ENCODE measurements at places on chromosomes 2 and 18.

- DNase-seq: peak; percentile 20
Measured at GRCh38 chr2:216017365-216017764, 4.0 kb upstream of the MREG start.

DNA sequence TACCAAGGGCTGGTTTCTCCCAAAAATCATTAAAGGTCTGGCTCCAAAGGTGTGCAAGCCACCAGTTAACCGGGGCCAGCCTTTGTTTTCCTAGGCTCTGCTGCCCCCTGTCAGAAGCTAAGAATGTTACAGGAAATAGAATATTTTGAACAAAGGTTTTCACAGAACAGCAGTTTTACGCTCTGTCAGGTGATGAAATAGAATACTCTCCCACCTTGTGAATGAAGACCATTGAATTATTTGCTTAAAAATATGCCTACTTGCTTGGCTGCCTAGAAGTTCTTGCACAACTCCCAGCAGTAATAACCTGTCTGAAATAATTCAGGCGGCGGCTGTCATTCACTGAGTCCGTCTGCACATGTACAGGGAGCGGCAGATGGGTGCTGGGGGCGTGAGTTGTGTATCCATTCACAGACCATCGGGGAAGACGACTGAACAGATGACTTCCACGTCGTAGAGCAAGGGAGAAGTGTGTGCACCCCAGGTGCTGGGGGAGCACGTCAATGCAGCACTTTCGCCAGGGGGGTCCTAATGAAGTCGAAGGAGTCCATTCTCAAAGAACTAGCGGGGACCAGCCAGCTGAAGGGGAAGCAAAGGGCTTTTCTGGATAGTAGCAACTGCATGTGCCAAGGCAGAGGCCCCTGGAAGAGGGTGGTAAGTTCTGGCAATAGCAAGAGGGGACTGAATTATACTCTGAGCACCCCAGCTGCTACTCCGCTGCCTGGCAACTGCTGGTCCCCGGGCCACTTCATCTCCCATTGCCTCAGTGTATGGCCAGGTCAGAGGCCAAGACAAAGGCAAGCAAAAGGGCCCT, 56.1 kb downstream of the SF3B1 start:
- DNase-seq: peak; percentile 14

GRCh38 chr2:40093021-40093675, 314.1 kb upstream of the THUMPD2 start:
- DNase-seq: peak; percentile 42

- DNase-seq: no peak
Measured at GRCh38 chr2:41197781-41198180, 745.9 kb upstream of the SLC8A1 start.

- DNase-seq: no peak
Measured at GRCh38 chr2:46284260-46284659, 12.9 kb upstream of the EPAS1 start.

DNA sequence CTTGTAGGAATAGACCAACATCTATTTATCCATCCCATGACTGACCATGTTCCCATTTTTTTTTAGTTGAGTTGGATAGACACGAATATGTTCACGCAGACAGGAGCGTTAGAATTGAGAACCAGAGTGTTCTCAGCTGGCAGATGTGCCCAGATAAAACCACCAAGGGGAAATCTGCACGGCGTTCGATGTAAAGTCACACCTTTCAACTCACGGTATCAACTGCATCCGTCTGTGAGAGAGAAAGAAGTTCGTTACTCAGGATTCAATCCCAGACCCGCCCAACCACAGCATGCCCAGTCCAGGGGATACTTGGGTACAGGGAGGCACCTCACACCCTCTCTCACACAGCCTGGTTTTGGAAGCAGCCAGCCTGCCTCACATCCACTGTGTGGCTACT, 26.1 kb downstream of the MAL start:
- no peak for DNase-seq

DNA sequence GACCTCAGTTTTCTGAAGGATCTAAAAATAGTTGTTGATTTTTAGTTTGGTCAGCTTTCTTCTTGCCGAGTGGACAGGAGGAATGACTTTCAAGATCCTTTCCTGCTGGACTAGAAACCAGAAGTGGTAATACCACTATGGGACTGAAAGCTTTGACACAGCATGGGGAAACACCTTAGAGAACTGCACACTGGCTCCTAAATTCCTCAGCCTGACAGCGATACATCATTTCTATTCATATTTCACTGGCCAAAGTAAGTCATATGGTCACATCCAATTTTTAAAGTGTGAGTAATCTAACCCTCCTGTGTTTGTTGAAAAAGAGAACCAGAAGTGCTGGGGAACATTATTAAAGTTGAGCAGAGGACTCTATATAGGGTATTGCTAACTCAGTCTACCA, 244.7 kb upstream of the MMADHC start:
- no peak for DNase-seq

- no peak for DNase-seq
Measured at GRCh38 chr2:190659553-190659952, 10.7 kb downstream of the NAB1 start.

- no peak for DNase-seq
Measured at GRCh38 chr2:19114754-19115231, 243.6 kb downstream of the OSR1 start.

DNA sequence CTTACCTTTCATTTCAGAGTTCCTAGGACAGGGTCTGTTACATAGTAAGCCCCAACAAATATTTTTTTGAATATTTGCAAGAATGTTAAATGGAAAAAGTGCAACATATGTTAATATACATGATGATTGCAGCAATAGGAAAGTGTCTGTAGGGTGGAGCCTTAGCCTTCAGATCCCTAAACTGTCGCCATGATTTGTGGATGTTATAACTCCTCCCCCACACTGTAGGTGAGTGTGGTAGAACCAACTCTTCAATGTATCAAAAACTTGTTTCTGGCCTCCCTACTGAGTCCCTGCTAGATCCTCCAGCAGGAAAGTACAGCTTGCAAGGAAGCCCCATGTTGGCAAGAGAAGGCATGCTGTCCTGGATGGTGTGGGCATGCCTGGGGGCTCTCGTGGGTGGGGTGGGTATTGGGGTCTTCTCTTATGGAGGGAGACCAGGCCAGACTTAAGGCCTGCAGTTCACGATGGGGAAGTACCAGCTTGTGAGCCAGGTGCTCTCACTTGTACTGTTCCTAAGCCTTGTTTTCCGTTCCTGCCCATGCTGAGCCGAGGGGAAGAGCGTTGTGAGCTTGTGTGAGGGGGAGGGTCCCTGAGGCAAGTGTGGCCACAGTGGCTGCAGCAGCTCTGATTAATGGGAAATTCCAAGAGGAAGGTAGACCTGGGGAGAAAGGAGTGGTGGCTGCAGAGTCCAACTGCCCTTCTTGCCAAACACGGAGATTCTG, 11.4 kb downstream of the FHOD3 start:
- no peak for DNase-seq

GRCh38 chr2:151078889-151079288, 182.8 kb downstream of the RBM43 start:
- no peak for DNase-seq

DNA sequence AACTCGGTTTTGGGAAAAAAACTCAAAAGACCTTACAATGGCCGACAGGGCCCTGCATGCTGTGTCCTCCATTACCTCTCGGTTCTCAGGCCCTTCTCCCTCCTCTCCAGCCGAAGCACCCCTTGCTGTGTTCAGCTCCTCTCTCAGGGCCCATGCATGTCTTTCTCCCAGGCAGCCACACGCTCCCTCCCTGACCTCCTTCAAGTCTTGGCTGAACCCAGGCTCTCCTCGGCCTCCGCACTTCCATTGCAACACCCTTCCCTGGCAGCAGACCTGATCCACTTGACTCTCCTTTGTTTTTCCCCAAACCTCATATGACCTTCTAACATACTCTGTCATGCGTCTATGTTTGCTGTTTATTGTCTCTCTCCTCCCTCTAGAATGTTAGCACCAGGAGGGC, 114.0 kb downstream of the CYP26B1 start:
- no peak for DNase-seq

DNA sequence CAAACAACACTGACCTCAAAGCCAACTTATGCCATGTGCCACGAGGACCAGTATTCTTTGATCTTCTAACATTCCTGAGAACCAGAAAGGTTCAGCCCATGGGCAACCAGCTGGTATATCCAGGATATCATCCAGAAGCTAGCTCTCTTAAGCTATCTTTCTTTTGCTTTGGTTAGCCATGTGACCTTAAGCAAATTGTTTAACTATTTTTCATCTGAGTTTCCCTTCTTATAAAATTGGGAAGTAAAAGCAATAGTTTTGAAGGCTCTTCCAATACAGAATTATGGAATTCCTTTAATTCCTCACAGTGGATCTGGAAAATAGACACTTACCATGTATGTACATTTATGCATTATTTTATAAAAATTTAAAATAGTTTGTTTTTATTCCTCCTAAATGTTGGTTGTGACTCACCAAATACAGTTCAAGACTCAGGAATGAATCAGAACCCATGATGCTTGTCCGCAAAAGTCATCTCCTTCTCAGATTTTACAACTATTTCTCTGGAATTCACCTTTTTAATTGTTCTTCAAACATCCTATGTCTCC, 435.7 kb downstream of the ZEB2 start:
- DNase-seq: peak; percentile 72

DNA sequence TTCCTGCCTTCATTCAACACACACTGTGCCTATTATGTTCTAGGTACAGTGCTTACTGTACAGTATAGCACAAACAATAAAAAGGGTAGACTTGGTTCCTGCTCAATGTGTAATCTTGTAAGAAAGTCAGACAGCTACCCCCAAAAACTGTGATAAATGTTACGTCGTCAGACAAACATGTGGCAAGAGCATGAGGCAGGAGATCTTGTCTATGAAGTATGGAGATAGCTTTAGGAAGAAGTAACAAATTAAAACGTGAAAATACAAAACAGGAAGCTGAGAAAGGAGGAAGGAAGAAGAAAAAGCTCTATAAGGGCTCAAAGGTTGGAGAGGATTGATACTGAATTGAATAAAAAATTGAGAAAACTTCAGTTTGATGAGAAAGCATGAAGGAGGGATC, 276.2 kb upstream of the HNRNPA3 start:
- no peak for DNase-seq

GRCh38 chr2:229141424-229142025, 129.6 kb downstream of the PID1 start:
- peak; percentile 72 for DNase-seq

DNA sequence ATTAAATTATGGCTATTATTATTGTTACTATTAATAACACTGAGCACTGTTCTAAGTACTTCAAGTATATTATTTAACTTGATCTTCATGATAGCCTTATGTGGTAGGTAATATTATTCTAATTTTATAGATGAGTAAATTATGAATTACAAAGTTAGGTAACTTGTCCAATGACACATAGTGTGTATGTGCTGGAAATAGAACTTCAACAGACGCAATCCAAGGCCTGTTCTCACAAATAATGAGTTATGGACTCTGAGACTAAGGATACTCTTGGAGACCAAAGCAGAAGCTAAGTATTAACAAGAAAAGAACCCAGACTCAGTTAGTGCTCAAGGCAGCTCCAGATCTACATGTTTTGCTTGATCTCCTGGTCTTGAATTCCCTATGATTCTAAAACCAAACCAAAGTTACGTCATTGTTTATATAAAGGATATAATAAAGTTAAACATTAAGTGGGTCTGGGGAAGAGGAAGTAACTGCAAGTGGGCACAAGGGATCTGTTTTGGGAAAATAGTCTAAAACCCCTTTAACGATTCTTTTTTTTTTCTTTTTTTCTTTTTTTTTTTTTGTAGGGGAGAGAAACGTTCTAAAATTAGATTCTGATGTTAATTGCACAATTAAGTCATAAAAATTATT, 211.3 kb downstream of the ERBB4 start:
- DNase-seq: no peak

- no peak for DNase-seq
Measured at GRCh38 chr2:157170299-157170698, 87.2 kb upstream of the GALNT5 start.

DNA sequence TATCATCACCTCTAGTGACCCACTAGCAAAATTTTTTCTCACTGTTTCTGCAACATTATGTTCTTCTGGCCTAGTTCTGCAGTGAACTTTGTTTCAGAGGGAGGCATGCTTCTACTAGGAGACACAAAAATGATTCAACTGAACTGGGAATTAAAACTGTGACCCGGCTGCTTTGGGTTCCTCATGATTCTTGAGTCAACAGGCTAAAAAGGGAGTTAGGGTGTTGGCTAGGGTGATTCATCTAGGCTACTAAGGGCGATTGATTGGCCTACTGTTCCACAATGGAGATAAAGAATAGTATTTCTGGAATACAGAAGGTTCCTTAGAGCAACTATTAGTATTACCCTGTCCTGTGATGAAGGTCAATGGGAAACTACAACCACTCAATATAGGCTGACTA, 179.5 kb downstream of the PPP1R1C start:
- DNase-seq: peak; percentile 17

DNA sequence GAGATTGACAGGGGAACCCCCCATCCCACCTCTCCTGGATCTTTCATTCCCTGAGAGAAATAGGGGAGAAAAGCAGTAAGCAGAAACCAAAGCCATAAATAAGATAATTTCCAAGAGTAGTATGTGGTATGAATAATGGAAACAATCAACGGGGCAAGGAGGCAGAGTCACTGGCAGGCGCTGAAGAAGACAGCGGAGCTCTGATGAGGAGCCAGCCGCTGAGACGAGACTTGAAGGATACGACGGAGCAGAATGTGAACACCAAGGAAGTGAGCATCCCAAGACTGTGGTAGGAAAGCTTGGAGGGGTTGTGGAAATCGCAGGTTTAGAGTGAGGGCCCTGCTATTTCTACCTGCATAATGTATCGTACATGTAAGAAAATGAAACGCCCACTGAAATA, 93.6 kb upstream of the CBLN2 start:
- no peak for DNase-seq

GRCh38 chr2:7015007-7015950, 98.1 kb downstream of the RNF144A start:
- DNase-seq: no peak

DNA sequence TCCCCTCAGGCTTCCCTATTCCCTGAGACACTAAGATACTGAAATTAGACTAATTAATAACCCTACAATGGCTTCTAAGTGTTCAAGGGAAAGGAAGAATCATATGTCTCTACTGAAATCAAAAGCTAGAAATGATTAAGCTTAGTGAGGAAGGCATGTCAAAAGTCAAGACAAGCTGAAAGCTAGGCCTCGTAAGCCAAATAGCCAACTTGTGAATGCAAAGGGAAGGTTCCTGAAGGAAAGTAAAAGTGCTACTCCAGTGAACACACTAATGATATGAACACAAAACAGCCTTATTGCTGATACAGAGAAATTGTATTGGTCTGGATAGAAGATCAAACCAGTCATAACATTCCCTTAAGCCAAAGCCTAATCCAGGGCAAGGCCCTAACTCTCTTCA, 10.0 kb downstream of the ZC3H8 start:
- DNase-seq: no peak

GRCh38 chr18:74149878-74150277, 1.6 kb downstream of the TIMM21 start:
- no peak for DNase-seq

DNA sequence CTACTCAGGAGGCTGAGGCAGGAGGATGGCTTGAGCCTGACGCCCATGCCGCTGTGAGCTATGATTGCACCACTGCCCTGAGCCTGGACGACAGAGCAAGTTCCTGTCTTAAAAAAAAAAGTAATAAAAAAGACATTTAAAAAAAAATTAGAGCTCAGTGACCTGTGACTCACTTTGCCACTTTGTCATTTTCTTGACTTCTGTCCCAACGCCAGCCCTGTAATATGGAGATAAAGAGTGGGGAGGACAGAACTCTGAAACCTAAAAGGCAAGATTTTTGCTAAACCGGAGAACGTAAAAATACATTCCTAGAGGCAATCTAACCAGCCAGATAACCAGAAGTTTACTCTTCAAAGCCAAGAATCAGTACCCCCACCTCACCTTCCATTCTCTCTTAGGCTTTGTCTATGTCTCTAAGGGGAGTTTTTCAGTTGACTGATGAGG, 49.0 kb downstream of the PRKRA start:
- no peak for DNase-seq
